ENCODE measurements at places on chromosomes 2 and 18.

- DNase-seq: no peak
Observed at GRCh38 chr2:210557721-210558120, 1.3 kb downstream of the CPS1 start.

- DNase-seq: no peak
Observed at GRCh38 chr2:197152451-197153228, 157.9 kb downstream of the ANKRD44 start.

DNA sequence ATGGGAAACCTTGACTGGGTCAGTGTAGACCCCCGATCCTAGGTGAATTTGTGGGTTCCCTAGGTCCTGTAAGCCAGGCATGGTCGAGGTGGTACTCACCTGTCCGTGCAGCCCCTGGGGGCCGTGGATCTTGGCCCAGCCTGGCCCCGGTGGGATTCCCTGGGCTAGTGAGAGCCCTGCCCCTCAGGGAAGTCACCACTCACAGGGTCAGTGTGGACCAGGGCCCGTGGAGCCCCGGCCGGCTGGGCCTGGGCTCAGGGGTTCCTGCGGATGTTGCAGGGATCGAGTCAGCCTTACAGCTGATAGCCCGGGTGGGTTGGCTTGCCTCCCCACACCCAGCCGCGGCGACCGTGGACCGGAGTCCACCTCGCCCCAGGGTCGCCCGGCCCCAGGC is 528 bp downstream of the ATG9A start:
- DNase-seq: no peak

- no peak for DNase-seq
Observed at GRCh38 chr2:170830166-170830565, 13.5 kb downstream of the GAD1 start.

- DNase-seq: no peak
Observed at GRCh38 chr2:42758751-42759150, 5.2 kb downstream of the OXER1 start.

DNA sequence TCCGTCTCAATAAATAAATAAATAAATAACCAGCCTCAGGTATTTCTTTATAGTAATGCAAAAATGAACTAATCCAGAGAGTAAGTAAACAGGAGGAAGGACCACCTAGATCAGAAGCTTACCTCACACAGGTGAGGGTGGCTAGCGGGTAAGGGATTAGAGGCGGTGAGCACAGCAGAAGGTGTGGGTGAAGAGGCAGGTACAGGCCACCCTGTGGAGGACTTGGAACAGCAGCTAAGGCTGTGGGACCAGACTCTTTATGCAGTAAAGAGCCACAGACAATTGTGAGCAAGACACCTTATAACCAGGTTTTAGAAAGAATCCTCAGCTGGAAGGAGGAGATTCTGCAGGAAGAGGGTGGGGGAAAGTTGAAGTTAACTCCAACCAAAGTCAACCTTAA is 34.2 kb upstream of the TTR start:
- no peak for DNase-seq

DNA sequence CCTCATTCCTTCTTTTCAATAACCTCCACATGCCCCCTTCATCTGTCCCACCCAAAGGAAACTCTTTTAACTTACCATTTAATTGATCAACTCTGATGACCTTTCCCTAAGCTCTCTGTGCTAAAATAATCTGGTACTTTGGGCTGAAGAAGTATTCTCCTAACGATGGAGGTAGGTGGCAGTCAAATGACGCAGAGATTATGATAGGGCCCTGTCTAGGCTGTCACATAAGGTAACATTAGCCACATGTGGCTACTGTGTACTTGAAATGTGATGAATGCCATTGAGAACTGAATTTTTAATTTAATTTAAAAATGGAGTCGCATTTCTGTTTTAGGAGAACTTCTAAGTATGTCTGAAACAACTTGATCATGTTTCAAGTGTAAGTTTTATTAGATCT is 140.5 kb upstream of the TNP1 start:
- no peak for DNase-seq

DNA sequence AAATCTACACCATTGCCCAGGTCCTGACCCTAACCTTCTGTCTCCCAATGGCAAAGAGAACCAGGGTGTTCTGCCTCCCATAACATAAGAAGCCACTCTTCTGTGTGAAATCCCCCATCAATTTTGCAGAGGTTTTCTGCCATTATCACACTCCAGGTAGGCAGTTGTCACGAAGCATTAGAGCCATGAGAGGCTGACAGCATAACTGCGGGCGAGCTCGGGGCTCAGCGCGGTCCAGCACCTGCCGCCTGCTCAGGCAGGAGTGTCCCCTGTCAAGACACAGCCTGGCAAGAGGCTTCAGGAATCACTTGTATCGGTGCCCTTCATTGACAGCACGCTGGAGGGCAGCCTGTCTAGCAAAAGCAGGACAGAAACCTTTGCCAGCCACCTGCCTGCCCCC is 251.2 kb downstream of the SATB2 start:
- DNase-seq: no peak

- peak; percentile 58 for DNase-seq
Observed at GRCh38 chr2:24421668-24422067, 61.3 kb upstream of the ITSN2 start.

GRCh38 chr2:74033375-74033774 is 48.7 kb downstream of the TET3 start:
- no peak for DNase-seq

GRCh38 chr2:164032995-164033394 is 297.2 kb upstream of the FIGN start:
- no peak for DNase-seq

DNA sequence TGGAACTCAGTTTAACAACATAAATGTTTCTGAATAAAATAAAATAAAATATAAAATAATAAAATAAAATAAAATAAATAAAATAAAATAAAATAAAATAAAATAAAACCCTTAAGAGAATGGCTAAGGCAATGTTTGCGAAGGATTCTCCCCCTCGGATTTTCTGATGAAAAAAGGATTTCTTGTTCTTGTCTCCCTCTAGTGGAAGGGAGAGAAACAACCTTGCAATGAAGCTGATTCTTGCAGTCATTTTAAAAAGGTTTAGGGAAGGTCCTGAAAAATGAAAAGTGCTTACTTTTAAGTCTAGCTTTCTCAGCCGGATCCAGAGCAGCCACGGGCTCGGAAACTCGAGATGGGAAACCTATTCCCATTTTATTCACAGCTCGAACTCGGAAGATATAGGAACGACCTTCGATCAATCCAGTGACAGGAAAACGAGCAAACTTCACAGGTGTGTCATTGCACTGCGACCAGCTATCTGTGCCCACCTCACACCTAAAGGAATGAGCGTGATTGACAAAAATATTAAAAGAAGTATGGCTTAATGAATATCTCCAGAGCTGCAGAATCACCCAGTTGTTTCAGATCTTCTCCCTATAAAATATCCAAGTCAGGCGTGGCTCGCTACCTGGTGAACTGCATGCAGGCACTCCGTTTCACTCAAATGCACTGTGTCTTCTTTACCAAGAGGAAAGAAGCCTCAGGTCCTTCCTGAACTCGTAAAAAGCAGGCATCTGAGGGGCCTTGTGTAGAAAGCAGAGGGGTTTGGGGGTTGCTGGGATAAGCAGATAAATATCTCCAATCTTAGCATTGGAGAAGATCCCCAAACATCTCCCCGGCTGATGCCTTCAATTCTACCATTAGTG is 68.1 kb downstream of the MYOM1 start:
- DNase-seq: no peak

GRCh38 chr18:62586781-62587487 is 64.1 kb downstream of the ZCCHC2 start:
- no peak for DNase-seq

DNA sequence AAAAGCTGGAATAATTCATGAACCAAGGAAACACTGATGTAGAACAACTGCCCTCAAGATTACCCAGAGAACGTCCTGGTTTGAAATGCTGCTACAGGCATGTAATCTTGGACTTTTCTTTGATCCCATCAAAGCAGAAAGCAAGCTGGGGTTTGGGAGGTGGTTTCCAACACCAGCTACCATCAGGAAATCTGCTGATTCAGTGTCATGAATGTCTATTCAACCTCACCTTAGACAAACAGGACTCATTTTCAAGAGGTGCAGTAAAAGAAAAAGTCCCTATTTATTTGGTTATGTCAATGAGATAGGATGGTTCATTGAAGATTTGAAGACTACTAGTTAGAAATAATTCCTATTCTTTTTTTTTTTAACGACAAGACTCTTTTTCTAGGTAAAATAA is 72.7 kb downstream of the NEB start:
- no peak for DNase-seq

GRCh38 chr2:68320118-68320641 is 431 bp upstream of the CNRIP1 start:
- peak; percentile 26 for DNase-seq

- no peak for DNase-seq
Observed at GRCh38 chr2:153641046-153641445, 162.5 kb upstream of the RPRM start.

- no peak for DNase-seq
Observed at GRCh38 chr2:99810225-99810624, 320.4 kb upstream of the REV1 start.

DNA sequence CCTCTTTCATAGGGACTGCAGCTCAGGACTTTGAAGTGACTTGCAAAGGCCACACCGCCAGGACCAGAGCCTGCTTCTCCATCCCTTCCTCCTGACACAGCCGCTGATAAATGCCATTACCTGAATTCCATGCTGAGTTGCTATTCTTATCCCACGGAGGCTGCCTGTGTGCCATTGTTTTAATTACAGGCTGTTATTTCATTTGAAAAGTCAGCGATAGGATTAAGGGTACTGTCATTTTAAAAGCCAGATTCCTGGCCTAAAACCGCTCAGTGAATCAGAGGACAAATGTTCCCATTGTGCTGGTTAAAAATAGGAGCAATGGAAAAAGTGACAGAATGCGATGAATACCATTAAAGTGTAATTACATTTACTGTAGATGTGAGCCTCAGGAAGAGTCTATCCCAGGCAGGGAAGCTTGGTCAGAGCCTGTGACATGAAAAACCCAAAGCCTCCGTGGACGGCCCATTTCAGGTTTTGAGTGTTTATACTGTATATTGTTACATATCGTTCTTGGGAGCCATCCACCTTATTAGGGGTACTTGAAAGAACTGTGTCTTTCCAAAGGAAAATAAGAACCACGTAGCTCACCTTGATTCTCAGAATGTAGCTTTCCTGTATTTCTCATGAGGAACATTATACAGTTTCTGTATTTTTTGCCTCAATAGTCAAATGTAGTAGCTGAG is 41.3 kb downstream of the PDCL3 start:
- no peak for DNase-seq

DNA sequence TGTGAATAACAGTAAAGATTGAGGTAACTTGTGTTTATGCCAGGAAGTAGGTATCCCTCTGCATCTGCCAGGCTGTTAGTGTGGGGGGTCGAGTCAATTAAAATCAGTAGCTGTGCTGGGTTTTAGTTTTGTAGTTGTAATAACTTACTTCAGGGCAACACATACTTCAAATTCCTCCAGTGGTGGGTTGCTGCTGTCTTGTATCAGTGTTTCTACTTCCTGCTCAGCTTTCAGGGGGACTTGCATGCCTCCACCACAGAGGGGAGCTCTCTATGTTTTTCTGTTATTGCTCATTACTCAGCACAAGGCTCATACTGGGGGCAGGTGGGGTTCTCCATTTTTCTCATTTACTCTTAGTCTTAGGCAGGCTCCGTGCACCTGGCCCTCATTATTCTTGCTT is 136.8 kb downstream of the CAPN13 start:
- no peak for DNase-seq

GRCh38 chr2:218792433-218792832 is 10.5 kb downstream of the CYP27A1 start:
- DNase-seq: no peak

DNA sequence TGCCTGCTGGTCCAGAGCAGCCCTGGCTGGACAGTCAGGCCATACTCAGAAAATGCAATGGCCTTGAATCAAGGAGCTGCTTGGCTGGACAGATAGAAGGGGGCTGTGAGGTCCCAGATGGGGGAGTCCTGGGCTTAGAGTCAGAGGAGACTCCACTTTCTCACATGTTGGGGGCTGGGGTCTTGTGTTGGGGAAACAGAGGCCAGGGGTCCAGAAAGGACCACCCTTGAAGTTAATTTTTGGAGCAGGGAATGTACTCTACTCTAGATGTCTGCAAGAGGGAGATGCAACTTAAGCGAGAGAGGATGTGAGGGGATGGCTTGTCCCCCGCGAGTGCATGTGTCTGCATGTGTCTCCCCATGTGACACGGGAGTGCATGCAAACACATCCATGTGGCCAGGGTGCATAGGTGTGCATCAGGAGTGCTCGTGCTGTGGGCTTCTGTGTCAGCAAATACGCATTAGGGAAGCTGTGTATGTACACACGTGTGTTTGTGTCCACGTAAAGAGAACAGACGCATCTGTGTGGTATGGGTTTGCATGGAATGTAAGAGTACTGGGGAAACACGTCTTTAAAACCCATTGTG is 303.2 kb downstream of the MYCN start:
- DNase-seq: no peak

DNA sequence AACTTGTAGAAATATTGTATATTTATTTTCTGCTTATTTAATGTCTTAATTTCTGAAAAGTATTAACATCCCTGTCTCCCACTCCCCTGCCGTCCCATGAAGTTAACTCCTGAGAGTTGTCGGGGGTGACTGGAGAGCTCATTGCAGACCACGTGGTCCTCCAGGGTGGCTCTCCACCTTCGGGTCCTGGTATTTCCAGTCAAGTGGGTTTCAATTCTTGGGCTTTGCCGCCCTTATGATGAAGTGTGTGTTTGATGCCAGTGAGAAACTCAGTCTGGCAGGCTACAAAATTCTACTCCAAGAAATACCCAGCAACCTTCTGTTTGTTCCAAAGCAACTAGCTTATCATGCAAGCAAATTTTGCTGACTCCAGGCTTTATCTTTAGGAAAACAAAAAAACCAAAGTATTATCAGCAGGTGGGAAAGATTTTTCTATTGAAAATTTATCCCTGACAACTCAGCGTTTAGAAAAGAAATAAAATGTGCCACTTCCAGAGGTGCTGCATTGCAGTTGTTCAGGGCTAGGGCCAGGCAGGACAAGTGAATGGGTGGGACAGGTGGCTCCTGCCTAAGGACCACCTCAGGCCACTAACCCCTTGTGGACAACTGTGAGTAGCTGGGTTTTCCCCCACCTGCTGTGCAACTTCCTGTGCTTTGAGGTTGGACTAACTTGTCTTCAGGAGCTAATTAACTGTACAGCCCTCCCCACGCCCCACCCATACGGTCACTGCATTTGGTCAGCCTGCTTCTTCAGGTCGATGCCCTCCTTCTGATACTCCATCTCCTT is 46.6 kb downstream of the BCL2L11 start:
- no peak for DNase-seq

DNA sequence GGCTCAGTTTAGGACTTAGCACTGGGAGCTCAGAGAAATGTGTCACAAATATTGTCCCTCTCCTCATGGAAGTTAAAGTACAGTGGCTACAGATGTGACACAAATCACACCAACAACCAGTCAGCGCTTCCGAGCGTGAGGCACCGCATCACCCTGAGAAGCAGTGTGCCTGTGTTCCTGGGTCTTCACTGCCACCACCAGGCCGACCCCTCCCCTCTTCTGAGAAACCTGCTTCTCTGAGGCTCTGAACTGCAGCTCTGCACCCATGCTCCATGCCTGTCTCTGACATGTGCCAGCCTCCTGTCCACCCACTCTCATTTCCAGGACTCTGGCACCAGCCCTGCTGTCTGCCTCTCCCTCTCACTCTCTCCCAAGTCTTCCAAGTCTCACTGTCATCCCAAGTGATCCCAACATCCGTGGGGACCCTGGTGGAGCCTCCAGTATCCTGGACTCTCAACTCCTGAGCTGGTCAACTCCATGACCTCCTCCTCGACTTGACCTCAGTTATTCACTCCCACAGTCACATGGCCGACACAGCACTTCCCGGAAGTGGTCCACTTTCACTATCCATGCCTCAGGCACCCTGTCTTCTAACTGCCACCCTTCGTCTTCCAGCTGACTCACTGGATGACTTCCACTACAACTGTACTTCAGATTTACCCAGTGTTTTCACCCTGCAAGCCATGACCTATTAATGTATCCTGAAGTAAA is 73.5 kb downstream of the FBXO15 start:
- no peak for DNase-seq
